ENCODE measurements at places on chromosomes 7 and 10.

- no peak for DNase-seq
Observed at GRCh38 chr10:1273372-1274105, 217.4 kb downstream of the WDR37 start.

- peak; percentile 79 for DNase-seq
Observed at GRCh38 chr10:30687698-30688213, 58.2 kb upstream of the LYZL2 start.

DNA sequence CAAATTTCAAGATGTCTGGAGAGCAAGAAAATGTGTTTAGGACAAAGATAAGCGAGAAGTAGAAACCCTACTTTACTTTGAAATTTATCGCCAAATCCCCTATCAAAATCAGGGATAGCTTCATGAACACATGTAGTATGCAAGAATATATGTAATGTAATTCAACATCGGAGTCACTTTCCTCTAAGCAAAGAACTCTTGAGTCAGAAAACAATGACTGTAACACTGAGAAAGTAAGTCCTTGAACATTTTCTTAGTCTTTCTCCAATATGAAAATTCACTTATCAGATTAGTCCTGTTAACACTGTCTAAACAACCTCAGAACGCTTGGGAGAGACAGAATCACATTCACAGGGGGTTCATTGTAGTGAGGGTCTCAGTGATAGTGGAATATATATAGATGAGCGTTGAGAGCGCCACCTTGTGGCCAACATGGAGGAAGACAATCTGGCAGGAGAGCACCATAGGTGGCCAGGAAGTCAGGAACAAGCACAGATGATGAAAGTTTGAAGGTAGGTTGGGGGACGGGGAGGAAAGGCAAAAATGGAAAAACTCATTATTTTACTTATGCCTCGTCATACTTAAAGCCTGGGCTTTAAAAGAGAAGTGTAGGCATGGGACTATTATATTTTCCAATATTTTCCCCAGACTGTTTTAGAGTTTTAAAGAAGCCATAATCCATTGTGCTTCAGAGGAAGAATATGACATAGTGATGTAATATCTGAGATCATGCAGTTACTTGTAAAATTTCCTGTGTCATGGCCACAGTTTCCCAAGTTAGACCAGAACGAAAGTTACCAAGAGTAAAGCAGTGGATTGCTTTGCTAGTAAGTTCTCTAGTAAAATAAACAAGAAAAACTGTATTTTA lies 115.5 kb upstream of the GNAI1 start:
- DNase-seq: peak; percentile 57

DNA sequence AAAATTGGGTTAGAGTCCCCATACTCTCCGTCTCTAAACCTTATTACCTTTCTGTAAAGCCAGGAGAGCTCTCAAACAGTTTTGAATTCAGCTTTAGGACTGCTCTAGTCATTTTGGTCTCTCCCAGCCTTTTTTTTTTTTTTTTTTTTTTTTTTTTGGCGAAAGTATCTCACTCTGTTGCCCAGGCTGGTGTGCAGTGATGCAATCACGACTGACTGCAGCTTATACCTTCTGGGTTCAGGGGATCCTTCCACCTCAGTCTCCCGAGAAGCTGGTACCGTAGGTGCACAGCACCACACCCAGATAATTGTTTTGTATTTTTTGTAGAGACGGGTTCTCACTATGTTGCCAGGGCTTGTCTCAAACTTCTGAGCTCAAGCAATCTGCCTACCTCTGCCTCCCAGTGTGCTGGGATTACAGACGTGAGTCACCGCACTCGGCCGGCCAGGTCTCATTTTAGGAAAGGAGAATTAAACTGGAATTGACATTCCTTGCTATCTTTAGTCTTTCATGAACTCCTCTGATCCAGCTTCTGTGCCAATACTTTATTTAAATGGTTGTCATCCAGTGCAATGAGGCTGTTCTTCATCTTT lies 31.4 kb upstream of the RSU1 start:
- DNase-seq: peak; percentile 66

- no peak for DNase-seq
Observed at GRCh38 chr10:279655-280054, 144.4 kb downstream of the ZMYND11 start.

- no peak for DNase-seq
Observed at GRCh38 chr7:47464266-47464665, 117.6 kb downstream of the TNS3 start.

GRCh38 chr7:55587687-55588378 lies 15.5 kb upstream of the VOPP1 start:
- DNase-seq: no peak

GRCh38 chr10:117134056-117134305 lies 4.1 kb downstream of the VAX1 start:
- DNase-seq: no peak

GRCh38 chr7:13904689-13905088 lies 84.8 kb downstream of the ETV1 start:
- DNase-seq: peak; percentile 94

Data from fibroblast of skin of right quadriceps (primary cell).